ENCODE measurements at places on chromosomes 5 and 9. TPM values are rescaled to one million over a fixed set of nuclear protein-coding genes. Genes with fewer than 3 reads are reported as not detected.

Gene SAPCD2
- total RNA-seq: 8.2 TPM

Gene MAPK9
- total RNA-seq: 19.1 TPM

Gene INSL6
- not detected for total RNA-seq

Gene IFNK
- total RNA-seq: not detected

Gene SLC35D2
- 15.2 TPM for total RNA-seq

Gene FOXD4L5
- not detected for total RNA-seq

Gene PTGR1
- total RNA-seq: 56.2 TPM
